Activated CD4-positive, alpha-beta T cell treated with anti-CD3 and anti-CD28 coated beads, Interleukin-10, Interleukin-2, amounts not matched to agents 100 ng/mL and 50 ng/mL, durations not matched to agents 16 hours and 8 hours (primary cell): ENCODE measurements at places on chromosomes 2 and 18.
A peak's percentile ranks its signal among the peaks of the same experiment; 100 is the strongest.

DNA sequence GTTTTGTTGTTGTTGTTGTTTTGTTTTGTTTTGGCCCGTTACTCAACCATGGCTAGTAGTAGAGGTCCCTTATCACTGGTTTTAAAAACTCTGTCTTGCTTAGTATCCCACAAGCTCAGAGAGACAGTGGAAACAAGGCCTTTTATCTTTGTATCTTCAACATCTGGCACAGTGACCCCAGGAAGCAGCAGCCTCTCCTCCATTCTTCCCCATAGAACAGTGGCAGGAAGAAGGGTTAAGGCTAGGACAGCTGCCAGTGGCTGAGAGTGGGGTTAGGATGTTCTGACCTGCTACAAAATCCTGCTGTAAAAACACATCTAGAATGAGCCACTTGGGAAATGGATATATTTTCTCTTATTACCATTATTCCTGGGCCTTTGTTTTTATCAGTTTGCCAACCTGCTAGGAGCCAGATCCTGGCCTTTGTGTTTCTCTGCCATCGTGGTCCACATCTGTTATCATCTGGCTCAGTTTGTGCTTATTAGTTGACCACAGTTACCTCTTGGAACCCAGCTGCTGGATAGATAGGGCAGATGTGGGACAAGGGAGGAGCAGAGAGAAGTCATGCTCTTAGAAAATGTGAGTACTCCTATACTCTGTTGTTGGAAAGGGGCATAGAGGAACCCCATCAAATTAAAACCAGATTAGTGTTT, 246.8 kb downstream of the AGPS start:
- DNase-seq = no peak

DNA sequence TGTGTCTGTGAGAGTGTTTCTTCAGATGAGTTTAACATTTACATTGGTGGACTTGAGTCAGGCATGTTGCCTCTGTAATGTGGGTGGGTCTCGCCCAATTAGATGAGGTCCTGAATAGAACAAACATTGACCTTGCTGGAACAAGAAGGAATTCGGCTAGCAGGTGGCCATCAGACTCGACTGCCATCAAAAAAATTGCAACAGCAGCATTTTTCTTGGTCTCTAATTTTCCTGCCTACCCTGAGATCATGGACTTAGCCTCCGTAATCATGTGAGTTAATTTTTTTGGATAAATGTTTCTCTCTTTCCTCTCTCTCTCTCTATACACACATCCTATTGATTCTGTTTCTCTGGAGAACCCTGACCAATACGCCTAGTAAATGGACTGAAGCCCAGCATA, 83.8 kb upstream of the ST6GAL2 start:
- no peak for DNase-seq

DNA sequence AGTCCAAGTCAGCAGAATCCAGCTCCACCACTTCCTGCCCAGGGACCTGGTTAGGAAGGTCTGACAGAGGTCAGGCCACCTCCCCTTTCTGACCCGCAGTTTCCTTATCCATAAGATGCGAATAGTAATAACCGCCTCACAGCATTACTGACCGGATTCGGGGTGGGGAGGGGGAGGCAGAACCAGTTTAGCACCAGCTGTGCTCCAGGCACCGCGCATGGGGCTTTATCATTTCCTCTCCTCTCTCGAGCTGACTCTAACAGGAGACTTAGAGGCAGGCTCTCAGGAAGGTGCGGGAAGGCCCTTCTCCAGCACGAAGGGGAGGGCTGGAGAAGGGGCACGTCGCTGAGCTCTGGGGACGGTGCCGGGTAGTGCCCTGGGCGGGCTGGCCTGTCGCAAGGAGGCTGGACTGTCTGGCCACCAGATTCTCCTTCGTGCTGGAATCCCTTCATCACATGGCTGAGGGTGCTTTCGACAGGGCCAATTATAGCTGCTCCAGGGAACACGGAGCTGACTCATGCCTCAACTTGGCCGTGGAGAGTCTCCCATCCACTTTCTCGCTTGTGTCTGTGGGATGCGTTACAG, 5.7 kb downstream of the EHD3 start:
- DNase-seq = no peak

DNA sequence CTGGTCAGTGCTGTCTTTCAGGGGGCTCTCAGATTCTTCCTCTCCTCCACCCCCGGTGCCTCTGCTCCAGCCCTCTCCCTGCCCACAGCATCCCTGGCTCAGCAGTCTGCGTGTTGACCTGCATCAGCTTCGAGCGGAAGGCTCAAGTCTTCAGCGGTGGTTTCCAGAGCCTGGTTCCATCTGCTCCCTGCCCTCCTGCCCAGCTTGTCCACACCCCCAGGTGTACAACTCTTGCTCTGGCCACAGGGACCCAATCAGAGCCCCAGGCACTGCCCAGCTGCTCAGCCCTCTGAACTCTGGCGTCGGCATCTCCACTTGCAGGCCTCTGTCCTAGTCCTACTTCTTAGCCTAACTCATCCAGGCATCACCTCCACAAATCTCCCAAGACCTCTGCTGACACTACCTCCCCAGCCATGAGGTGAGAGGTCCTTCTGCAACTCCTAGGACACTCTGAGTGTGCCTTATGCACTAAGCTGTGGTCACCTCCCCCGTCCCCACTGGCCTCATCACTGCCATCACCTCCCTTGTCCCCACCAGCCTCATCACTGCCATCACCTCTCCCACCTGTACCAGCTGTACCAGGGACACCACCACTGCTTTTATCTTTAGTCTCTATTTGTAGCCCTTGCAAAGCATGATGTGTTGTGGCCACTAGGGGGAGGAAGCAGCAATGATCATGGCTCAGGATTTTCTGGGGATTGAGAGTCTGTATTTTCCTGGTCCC, 60.9 kb downstream of the EDAR start:
- DNase-seq = peak; percentile 41

GRCh38 chr2:35510636-35511035, 844.9 kb upstream of the CRIM1 start:
- DNase-seq = no peak

DNA sequence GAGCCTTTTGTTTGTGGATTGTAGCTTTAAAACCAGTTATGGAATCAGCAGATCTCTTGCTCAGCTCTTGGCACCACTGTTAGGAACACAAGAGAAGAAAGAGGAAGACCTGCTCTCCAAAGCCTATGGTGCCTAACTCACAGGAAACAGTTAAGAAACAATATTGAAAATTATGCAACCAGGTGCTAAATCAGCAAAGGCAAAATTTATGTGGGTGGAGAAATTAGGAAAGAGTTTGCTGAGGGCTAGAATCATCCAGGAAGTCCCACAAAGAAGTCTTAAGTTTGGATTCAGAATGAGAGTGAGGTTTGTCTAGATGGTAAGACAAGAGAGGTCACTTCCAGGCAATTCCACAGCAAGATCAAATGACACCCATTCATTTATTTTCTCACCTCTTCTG, 49.4 kb downstream of the AOX1 start:
- DNase-seq = peak; percentile 4

GRCh38 chr2:38898256-38898655, 8.6 kb downstream of the ARHGEF33 start:
- no peak for DNase-seq

GRCh38 chr2:62156861-62157496, 38.9 kb upstream of the B3GNT2 start:
- DNase-seq = no peak

DNA sequence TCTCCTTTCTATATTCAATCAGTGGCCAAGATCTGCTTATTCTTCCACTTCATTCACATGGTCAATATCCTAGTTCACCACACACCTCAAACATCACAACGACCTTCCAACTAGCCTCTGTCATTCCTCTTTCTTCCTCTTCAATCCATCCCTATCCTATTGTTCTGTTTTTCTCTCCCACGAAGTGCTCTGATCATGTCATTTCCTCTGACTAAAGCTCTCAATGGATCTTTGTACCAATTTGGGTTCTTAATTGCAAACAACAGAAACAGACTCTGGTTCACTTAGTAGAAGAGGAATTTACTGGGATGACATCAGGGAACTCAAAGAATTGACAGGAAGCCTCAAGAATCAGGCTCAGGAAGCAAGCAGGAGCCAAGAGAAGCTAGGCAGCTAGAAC, 23.5 kb downstream of the WNT10A start:
- DNase-seq = no peak

DNA sequence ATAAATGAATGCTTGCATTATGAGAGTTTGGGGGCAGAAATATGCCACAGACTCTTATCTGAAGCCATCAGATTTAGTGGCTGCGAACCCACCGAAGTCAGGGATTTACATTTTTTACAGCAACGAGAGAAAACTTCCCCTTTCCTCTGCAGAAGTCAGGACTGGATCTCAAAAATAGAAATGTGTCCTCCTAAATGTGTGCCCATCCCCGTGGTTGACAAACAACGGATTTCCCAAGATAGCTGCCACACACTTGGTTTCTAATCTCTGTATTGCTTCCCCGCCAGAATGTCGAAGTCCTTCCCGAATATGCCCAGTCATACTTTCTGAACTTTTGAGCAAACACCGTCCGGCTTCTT, 879 bp upstream of the ADAM23 start:
- DNase-seq = no peak

DNA sequence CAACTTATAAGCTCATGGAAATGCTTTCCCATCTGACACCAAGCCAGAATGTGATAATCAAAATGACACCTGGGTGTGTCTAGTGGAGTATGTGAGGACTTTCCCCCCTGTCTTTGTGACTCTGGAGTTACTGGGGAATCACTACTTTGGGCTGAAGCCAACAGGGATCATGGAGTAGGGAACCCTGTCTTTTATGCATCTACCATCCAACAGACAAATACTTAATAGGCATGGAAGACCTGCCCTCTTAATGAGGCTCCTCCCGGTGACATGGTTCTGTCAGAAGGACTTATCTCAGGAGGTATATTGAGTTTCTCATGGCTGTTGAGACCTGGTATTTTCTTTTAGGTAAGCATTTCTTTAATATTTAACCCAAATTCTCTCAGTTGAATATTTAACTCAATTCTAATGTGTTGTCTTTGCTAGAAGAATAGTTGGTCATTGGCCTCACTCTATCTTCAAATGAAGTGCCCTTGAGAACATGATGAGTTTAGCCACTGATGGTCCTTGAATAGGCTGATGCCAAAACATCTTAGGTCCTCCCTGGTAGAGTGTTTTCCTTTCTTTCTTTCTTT, 42.1 kb downstream of the TGIF1 start:
- no peak for DNase-seq

DNA sequence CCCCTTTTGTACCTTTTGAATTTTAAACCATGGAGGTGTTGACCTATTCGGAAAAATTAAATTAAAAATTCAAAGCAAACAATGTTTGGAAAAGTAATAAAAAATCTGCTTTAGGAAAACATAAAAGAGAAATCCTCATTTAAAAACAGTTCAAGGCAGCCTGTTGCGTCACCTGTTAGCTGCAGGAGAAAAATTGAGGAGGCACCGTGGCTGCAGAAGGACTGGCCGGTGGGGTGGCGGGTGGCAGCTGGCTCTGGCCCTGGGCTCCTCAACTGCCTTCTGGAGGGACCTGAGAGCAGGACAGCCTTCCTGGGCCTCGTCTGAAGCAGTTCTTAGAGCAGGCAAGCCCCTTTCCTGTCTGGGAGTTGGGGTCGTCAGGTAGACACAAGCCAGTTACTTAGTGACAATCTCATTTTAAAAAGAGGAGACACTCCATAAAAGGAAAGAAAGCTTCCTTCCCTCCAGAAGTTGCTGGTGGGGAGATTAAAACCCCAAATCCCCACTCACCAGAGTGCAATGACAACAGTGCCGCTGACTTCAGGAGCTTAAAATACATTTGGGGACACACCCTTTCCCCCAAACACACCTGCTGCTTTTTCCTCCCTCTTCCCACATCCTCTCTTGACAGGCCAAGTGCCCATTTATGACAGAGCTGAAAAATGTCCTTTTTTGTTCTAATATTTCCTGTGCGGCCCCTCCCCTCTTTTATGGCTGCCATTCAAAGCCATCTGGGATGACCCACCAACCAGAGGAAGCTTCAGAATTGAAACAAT, 9.7 kb downstream of the ZBTB7C start:
- DNase-seq = no peak

DNA sequence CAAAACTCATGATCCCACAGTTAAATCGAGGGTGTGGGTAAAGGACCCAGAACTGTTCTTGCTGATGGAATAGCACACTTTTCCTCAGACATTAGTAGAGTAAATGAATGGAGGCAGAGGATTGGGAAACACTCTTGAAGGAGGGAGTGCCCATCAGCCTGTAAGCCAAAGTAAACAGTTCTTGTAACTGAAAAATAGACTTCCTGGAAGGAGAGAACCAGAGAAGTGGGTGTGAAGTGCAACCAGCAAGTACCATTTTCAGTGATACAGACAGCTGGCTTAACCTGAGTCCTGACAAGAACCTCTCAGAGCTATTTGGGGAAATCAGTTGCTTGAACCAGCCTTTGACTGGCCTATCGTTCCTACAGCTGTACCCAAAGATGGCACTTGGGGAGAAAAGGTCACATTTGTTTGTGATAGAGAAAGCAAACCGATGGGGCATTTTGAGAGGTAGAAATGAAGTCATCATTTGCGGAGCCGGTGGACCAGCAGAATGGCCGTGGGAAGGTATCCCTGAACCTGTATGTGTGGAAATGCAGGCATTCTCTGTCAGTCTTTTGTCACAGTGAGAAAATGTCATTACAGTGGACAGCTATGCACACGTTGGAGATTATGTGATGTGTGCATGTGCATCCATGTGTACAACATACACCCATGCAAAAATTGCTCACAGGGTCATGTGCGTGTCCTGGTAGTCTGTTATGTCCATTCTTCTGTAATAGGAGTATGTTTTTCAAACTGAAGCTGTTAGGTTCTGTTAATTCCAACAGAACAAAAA, 17.8 kb downstream of the CRIM1 start:
- peak; percentile 13 for DNase-seq

DNA sequence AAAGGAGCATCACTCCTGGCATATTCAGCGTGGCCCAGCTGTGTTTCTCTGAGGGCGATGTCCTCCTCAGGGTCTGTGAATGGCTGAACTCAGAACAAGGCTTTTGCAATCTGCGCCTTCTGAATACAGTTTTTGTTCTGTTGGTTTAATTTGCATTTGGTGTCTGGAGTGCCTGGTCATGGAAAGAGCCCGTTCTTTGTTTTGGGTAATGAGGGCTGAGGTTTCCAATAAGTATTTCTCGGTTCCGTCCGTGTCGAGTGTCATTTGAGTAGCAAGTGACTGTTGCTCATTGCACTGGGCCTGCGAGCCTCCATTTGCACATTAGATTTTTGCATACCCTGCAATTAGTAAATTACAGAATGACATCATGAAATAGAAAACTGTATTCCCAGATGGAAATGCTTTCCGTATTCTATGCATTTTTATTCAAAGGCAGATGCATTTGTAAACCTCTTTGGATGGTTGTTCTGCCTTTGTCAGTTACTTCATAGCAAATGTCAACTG, 57.3 kb downstream of the NEDD4L start:
- no peak for DNase-seq

DNA sequence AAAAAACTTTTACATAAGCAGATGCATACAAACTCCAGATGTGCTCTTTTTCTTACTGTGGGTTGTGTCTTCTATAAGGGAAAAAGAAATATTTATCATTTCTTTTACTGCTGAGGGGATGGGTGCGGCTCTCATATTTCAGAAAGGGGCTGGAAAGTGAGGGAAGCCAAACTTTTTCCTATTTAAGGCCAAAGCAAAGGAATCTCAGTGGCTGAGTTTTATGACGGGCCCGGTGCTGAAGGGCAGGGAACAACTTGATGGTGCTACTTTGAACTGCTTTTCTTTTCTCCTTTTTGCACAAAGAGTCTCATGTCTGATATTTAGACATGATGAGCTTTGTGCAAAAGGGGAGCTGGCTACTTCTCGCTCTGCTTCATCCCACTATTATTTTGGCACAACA, at the start of gene COL3A1:
Gene COL3A1, plus strand, starts transcription at position 210 of the 400 bp plus-strand sequence. Its CDS starts 117 bp downstream, at position 327.
- DNase-seq = no peak

- peak; percentile 86 for DNase-seq
Measured at GRCh38 chr2:64767670-64768468, 114.2 kb upstream of the SERTAD2 start.
